ENCODE measurements at places on chromosomes 6 and 20. TPM values are rescaled to one million over a fixed set of nuclear protein-coding genes. Genes with fewer than 3 reads are reported as not detected.

GRCh38 chr6:154731296-154732218, 1.7 kb upstream of the SCAF8 start:
- DNase-seq: no peak

GRCh38 chr6:10309457-10310329, 105.2 kb downstream of the TFAP2A start:
- no peak for DNase-seq

- DNase-seq: no peak
These were observed 37.3 kb upstream of the AHI1 start for GRCh38 chr6:135534773-135535380.

Gene COMMD7
- 55.6 TPM for total RNA-seq

Gene SLC22A16
- not detected for total RNA-seq

DNA sequence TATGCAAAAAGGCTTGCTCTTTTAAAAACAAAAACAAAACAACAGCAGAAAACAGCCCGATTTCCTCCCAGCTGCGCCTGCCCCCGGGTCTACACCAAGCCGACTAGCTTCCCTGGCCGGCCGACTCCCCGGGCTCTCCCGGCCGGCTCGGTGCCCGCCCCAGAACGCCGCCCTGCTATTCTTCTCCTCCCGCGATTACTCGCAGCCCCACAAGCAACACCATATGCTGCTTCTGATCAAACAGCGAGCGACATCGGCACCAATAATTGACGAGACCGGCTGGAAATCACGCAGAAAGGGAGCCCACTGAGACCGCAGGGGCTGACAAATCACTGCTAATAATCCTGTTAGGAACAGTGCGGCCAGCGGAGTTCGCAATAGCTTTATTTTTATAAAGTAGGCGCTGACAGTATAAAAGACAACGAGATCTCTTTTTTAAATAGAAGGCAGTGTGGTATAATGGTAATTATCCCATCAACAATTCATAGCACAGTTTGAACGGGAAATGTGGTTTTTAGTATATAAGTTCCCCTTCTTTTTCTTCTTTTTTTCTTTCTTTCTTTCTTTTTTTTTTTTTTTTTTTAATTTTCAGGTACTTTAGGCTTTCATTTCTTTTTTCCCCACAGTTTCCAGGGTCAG, 3.3 kb downstream of the SIM1 start:
- no peak for DNase-seq

GRCh38 chr6:118436482-118436881, 111.6 kb upstream of the PLN start:
- DNase-seq: no peak

GRCh38 chr6:16760516-16761470, at the start of gene ATXN1:
Gene ATXN1, minus strand, starts transcription at chr6:16761460.
- peak; percentile 63 for DNase-seq

Gene SOBP
- total RNA-seq: 1.2 TPM

Gene MATN4
- total RNA-seq: 0.30 TPM
